Left ventricle myocardium superior (tissue), 1 donor: ENCODE measurements at places on chromosomes 12 and 14. TPM values are rescaled to one million over a fixed set of nuclear protein-coding genes. Genes with fewer than 3 reads are reported as not detected.
A peak's percentile ranks its signal among the peaks of the same experiment; 100 is the strongest.

- DNase-seq: no peak
Observed at GRCh38 chr12:86186449-86186848, 69.7 kb downstream of the MGAT4C start.

- no peak for DNase-seq
Observed at GRCh38 chr12:32240162-32240561, 133.5 kb downstream of the BICD1 start.

DNA sequence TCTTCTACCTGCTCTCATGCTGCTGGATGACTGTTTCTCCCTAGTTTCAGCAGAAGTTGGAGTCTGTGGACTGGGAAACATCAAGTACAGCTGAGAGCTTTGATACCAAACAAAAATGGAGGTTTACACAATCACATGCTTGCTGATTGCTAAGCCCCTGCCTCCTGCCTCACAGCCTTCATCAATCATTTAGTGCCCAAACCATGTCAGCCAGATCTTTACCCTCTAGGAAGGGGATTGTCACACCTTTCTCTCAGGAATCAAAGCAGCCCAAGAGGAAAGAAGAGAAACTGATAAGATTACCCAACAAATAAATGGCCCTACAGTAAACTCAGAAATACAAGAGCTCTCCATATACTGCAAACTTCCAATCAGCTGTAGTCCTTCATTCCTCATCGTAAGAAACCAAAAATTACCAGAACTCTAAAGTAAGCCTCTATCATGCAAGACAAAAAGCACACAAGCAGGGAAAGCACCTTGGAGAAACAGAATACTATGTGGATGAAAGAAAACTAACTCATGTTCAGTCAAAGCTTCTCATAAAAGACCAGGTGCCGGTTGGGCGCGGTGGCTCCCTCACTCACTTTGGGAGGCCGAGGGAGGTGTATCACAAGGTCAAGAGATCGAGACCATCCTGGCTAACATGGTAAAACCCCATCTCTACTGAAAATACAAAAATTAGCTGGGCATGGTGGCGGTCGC is 63.6 kb upstream of the RESF1 start:
- DNase-seq: no peak

DNA sequence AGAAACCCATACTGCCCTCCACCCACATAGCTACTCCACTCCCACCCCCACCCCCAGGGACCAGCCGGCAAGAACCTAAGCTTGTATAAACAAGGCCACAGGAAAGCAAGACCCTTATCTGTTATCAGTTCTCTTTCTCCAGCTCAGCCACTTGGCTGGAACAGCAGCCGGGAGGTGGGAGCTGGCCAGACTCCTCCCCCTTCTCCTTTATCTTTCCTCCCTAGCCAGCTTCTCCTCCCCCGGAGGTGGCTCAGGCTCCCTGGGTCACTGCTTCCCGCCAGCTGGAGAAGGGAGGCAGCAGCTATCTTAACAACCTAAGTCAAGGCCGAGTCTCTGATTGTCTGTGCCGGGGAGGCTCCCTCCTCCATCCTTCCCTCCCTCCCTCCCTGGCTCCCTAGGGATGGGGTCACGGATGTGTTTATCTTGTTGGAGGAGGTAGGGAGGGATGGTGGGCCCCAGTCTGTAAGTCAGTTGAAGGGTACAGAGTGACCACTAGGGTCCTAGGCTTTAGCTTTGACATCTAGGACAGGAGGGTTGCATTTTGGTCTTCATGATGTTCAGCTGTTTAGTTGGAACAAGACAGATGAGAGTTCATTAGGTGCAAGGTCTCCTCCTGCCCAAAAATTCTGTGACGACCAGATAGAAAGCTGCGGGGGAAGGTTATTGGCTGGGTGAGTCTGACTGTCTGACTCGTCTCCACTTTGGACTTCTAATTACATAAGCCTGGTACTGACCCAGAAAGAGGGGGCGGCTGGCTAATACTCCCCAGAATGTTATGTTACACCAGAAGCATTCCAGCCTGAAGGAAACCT is 29.7 kb downstream of the ZFP36L1 start:
- DNase-seq: peak; percentile 83

- DNase-seq: no peak
Observed at GRCh38 chr14:63182968-63183367, 21.3 kb upstream of the RHOJ start.

DNA sequence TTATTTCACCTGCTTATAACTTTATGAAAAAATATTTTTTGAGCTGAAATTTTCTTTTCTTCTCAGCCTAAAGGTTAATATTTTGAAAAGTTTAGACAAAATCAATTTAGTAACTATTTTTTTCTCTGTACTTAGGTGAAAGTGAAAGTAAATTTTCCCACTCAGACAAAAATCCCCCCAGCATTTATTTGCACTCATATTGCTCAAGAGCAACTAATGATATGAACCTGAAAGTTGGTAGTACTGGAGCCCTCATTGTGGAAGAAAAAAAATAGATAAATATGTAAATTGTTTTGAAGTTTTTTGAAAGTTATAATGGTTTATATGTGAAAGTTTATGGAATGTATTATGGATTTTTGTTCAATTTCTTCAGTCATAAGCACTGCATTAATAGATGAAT is 1005.9 kb upstream of the ATXN7L3B start:
- no peak for DNase-seq

DNA sequence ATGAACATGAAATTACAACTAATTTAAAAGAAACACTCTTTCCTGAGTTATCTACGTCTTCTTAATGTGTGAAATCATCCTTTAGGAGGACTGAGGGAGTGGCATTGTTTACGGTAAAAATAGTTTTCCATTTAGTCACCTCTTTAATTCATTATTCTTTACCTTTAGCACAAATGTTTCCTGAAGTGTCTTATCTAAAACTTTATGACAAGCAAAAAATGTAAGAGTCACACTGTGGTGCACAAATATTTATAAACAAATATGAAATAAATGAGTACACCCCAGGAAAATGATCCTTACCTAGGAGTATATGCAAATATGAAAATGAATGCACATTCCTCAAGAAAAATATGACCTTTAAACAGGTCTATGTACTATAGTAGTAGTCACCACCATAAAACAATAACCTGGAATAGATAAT is 104.6 kb downstream of the PTPRR start:
- DNase-seq: no peak

GRCh38 chr12:40733871-40734270 is 41.6 kb downstream of the CNTN1 start:
- no peak for DNase-seq

DNA sequence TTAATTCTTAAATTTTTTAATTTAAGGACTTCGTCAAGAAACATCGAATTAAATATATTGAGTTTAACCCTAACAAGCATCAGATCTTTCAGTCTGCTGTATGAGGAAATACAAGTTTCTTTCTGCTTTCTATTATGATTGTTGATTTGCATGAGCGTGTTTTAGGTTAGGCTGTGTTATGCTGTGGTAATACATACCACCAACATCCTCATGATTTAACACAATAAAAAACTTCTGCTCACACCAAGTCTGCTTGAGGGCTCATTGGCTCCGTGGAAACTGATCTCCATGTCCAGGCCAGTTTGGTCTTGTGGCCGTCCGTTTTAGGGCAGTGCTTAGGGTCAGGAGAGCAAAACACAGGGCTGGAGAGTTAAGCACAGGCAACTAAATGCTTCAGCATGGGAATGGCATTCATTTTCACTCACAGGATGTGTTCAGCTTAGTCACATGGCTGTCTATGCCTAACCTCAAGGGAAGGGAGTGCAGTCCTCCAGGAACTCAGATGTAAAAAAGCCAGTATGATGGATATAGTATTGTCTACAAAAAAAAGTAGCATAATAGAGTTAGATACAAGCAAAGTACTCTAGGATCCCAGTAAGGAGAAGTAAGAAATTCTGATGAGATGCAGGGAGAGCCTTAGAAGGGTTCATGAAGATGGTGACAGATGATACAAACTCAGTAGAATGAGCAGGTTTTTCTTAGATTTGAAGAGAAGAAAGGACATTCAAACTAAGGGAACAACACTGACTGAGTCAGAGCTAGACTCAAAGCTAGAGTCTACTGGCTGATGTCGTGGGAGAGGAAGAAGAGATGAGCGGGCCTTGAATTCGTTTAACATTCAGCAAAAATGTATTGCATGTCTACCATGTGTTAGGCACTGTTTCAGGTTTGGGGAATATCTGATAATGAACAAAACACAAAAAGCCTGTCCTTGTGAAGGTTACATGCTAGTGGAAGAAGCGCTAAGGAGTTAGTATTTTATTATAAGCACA is 16.3 kb downstream of the MARK3 start:
- no peak for DNase-seq

GRCh38 chr12:70920251-70920851 is at the start of gene PTPRR:
PTPRR (minus strand) TSS chr12:70920738; CDS start chr12:70920390, 348 bp downstream.
- no peak for DNase-seq

DNA sequence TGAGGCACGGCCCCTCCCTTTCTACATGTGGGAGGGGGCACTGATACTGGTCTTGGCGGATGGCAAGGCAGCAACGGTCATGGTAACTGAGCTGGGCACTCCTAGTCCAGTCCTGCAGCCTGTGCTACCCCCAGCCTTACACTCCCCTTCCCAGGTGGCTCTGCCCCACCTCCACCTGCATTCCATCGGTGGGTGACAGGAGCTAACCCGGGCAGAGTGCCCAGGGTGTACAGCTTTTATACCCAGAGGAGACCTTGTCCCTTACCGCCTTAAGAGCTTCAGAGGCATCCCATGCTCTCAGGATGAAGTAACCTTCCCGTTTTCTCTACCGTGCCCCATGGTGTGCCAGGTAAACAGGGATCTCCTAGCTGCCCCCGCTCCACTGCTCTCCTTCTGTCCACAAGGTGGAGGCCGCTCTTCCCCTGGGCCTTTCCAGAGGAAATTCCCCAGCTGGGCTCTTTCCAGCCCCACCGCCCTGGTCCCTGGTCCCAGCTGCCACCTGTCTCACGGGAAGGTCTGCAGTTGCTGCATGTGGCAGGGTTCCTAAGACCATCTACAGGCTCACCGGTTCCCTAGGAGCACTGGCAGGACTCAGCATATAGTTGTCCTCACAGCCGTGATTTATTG is 20.5 kb downstream of the BRI3BP start:
- DNase-seq: no peak

GRCh38 chr12:128069359-128069997 is 197.5 kb upstream of the TMEM132C start:
- no peak for DNase-seq

DNA sequence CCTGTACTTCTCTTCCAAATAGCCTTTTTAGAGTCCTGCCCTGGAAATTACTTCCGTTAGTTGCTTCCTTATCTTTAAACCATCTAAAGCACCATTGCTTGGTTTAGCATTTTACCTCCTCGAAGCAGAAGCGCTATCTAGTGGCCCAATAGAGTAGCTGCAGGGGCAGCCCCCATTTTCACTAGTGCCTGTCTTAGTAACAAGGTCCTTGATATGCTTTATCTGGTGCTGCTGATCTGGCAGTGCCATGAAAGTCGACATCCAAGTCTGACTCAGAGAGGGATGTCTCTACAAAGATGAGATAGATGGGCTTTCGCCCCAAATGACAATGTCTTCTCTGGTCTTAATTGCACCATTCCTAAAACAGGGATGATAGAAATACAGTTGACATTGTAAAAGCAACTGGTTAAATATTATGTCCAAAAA is 25.0 kb upstream of the CIT start:
- DNase-seq: peak; percentile 30

GRCh38 chr14:74882103-74882920 is 596 bp downstream of the DLST start:
- peak; percentile 66 for DNase-seq

DNA sequence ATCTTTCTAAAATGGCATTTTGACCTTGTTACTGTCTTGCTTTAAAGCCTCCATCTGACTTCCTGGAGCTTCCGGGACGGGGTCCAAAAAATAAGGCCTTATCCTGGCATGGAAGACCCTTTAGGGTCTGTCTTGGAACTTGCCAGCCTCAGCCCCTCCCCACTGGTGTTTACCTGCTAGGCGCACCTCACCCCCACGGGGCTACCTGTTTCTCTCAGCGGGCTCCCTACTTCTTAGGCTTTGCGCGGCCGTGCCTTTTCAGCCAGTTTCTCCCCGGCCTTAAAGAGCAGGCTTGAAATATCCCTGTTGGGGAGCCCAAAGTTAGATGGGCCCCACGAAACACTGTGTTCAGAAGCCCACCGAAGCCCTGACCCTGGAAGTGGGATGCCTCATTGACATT is 5.1 kb downstream of the RTL1 start:
- DNase-seq: no peak

DNA sequence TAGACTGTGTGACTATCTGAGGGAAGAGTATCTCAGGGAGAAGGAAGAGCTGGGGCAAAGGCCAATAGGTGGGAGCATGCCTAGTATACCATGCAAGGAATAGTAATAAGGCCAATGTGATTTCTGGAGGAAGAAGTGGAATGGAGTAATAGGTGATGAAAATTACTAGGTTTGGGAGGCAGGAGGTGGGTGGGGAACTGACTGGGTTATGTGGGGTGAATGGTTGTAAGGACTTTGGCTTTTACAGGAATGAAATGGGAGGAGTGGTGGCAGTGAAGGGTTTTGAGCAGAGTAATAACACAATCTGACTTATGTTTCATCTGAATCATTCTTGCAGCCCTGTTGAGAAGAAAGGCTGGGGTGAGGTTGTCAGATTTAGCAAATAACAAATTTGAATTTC is 30.9 kb downstream of the NUBPL start:
- DNase-seq: no peak

- no peak for DNase-seq
Observed at GRCh38 chr12:5588591-5588990, 156.7 kb downstream of the NTF3 start.

- no peak for DNase-seq
Observed at GRCh38 chr12:126926023-126926594, 1340.9 kb upstream of the TMEM132C start.

DNA sequence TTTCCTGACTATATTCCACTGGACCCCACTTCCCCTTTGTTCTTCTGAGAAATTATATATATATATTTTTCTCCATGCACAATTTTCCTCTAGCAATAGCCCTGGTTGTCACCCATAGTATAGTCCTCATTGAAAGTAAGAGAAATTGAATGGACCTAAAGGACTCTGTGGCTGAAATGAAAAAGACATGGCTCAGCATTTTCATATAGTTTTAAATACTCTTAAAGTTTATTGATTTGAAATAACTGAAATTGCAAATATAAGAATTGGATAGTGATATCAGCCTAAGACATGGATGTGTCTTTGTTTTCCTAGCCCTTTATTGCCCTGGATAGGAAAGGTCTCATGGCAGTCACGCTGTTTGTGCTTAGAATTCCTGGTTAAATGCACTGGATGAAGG is 113.8 kb downstream of the ANO6 start:
- no peak for DNase-seq

- no peak for DNase-seq
Observed at GRCh38 chr12:82660541-82661325, 26.0 kb upstream of the TMTC2 start.

GRCh38 chr14:26204366-26204727 is 393.5 kb downstream of the NOVA1 start:
- DNase-seq: no peak

- no peak for DNase-seq
Observed at GRCh38 chr12:99108924-99109323, 463.8 kb downstream of the APAF1 start.

INHBC gene
- not detected for total RNA-seq

KRT71 gene
- total RNA-seq: not detected

ACAD10 gene
- 35.8 TPM for total RNA-seq

ADGRD1 gene
- 83.6 TPM for total RNA-seq

SRRM4 gene
- total RNA-seq: 0.42 TPM

OR6C2 gene
- total RNA-seq: not detected

BTBD7 gene
- total RNA-seq: 25.5 TPM

GZMB gene
- total RNA-seq: 0.40 TPM

ARHGAP9 gene
- total RNA-seq: 5.7 TPM

IKZF4 gene
- total RNA-seq: 7.5 TPM

COL2A1 gene
- 0.25 TPM for total RNA-seq

ACOT6 gene
- total RNA-seq: not detected

AJUBA gene
- total RNA-seq: 12.4 TPM

HOXC11 gene
- not detected for total RNA-seq
